Central memory CD8-positive, alpha-beta T cell (primary cell): ENCODE measurements at places on chromosomes 13 and 19.

DNA sequence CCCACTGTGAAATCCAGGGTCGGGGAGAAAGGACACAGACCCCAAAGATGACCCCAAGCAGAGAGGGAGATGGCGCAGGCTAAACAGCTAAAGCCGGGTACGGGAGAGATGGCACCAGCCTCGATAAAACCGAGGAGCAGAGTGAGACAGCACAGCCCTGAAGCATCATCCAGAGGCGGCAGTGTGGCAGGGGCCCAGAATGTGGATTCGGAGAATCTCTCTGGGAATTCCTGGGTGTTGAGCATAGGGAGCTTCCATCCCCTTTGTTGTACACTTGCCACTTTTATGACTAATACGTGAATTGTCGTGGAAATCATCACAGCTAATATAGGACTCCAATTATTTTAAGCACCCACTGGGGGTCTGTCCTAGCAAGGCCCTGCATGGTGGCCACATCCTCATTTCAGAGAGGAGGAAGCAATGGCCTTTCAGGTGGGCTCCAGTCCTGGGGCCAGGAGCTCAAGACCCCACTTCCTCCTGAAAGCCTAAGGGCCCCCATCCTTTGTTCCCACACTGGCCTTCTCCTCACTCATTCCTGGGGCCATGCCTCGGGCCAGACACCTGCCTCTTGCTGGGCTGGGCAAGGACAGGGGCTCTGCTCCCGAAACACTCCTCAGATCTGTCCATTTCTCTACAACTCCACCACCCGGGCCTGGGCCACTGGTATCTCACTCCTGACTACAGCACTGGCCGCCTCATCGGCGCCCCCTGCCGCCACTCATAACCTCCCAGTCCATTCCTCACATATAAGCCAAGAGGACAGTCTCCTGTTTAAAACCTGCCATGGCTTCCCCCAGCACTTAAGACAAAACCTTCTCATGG is 29.3 kb upstream of the ATP1A3 start:
- DNase-seq, result no peak

DNA sequence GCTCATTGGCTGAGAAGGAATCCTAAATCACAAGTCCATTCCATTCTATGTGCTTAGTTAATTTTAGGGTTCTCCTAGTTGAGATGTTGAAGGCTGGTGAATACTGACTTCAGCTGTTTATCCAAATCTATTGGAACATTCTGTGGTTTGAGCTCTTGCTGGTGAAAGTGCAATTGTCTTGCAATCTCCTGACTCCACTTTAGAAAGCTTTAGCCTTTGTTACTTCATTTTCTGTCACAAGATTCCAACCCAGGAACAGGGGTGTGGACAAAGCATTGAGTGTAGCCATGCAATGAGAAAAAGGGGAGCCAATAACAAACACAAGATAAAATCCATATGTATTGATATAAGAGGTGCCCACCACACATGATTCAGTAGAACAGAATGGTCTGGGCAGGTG is 15.0 kb downstream of the CEACAM21 start:
- DNase-seq, result no peak

DNA sequence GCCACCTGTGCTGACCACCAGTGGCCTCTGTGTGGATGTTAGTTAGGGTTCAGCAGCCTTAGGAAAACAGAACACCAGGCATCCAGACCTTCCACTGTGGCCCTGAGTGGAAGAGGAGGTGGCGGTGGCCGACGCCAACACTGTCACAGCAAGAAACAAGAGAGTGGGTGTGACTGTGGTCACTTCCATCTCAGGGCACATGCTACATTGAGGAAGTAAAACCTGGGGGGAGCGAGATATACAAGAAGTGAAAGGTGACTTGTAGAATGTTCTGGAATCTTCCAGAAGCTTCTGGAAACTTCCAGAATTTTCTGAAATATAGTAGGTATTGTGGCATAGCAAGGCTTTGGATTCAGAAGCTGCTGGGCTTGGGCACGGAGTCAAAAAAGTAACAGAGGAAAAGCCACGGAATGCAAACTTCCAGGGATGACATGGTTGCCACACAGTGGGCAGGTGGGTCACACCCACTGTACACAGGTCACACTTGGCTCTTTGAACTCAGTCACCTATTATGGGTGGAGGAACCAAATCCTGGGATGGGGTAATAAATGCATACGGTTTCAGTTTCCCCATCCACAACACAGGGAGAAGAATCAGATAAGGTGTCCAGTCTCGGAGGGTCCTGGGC is 24.3 kb downstream of the GNG7 start:
- no peak for DNase-seq

DNA sequence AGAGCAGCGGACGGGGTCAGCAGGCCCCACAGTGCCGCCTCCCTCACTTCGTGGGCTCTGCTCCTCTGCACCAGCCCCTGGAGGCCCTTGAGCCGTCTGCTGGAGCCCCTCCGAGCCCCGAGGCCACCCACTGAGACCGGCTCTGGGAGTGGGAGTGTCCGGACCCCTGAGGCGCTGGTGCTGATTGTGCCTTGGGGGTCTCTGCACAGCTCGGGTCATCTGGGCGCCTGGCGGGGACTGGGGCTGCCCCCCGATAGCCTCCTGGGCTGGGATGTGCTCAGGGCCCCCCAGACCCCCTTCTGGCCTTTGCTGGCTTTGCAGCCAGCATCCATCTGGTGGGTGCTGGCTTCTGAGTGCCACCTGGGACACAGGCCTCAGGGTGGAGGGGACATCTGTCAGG is 15.4 kb downstream of the CBARP start:
- DNase-seq, result no peak

GRCh38 chr13:32790731-32791130 is 204.5 kb downstream of the PDS5B start:
- no peak for DNase-seq

GRCh38 chr19:31339411-31339810 is 9.8 kb downstream of the TSHZ3 start:
- DNase-seq, result no peak

GRCh38 chr19:53101518-53101917 is 1.7 kb downstream of the ZNF160 start:
- DNase-seq, result no peak

- DNase-seq, result no peak
Observed at GRCh38 chr19:46591254-46591653, 9.9 kb upstream of the CALM3 start.

GRCh38 chr13:97108530-97108900 is 113.6 kb upstream of the MBNL2 start:
- DNase-seq, result no peak

DNA sequence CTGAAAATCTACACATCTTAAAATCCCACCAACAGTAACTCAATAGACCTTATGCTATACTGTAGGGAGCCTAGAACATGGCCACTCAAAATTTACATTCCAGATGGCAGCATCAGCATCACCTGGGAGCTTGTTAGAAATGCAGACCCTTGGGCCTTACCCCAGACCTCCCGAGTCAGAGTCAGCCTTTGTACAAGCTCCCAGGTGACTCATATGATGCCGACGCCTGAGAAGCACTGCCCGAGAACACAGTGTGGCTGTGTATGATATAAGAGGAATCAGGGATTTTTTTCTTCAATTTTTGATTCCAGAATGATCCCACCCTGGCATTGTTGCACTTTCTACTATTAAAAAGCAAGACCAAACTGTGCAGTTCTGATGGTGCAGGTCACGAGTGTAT is 35.9 kb upstream of the CNMD start:
- no peak for DNase-seq

GRCh38 chr19:8367327-8368001 is 3.5 kb downstream of the ANGPTL4 start:
- DNase-seq, result no peak

- DNase-seq, result no peak
Observed at GRCh38 chr19:15788594-15789270, 1.3 kb downstream of the OR10H5 start.

DNA sequence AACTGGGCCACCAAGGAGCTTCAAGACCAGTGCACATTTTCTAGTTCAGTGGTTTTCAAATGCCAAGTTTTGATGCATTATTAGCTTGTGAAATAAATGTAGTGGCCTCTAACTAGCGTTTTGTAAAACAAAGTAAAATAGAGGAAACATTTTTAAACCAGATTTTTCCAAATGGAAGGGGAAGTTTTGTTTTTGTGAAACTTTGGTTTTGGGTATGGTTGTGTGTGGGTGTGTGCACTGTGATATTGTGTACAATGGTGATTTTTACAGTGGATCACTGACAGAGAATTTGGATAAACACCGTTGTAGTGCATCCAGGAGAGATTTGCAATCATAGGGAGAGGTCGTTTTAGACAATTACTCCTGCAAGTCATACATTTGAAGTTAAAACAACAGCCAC is 108.9 kb downstream of the SLC7A1 start:
- no peak for DNase-seq

DNA sequence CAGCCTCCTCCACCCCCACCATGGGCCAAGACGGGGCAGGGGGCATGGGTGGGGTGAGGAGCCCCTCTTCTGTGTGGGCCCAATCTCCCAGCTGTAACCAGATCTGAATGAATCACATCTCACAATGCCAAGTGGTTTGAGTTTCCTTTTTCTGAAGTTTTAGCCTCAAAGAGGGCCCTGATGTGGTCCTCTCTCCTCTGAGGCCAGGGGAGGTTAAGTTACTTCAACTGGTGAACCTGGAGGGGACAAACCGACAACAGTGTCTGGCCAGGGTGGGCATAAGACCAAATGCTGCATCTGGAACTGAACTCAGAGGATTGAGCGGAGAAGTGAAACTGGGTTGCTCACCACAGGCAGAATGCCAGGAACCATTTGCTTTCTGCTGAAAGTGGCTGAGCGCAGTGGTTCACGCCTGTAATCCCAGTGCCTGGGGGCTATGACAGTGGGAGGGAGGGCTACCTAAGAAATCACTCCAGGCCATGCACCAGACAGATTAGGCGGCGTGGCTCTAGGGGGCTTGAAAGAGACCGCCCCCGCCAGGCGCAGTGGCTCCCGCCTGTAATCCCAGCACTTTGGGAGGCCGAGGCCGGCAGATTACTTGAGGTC is 15.4 kb upstream of the IRGC start:
- DNase-seq, result no peak

DNA sequence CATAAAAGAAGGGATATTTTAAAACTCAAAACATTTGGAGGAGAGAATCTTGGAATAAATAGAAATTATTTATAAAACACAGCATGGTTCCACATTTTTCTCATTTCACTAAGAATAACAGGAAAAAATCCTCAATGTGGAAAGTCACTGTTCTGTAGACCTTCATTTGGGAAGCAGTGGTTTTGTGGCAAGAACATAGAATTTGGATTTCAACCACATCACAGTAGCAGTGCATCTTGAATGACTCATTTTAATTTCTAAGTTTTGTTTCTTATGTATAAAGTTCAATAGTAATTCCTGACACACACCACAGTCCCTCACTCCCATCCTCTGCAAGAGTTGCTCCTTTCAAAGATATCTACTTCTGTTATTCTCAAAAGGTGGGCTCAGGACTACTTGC is 264.0 kb downstream of the ENOX1 start:
- DNase-seq, result no peak

DNA sequence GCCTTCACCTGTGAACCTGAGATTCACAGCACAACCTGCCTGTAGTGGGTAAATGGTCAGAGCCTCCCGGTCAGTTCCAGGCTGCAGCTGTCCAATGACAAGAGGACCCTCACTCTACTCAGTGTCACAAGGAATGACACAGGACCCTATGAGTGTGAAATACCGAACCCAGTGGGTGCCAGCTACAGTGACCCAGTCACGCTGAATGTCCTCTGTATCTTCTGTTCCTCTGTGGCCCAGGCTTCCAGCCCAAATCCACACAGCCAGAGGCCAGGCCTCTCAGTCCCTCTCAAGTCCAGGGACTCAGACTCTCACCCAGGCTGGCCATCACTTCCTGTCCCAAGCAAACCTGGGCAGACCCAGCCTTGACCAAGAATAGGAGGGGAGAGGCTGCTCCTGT is 10.8 kb downstream of the CEACAM3 start:
- DNase-seq, result no peak

DNA sequence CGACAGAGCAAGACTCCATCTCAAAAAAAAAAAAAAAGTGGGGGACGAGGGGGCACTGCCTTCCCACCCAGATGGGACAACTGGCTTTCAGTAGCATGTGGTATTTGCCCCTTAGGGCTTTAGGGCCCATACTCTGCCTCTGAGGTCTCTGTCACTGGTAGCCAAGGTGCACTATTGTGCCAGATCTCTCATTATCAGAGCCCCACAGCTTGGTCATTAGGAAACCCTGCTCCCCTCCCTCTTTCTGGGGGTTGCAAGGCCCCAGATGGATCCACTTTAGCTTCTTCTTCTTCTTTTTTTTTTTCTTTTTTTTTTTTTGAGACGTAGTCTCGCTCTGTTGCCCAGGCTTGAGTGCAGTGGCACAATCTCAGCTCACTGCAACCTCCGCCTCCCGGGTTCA is 11.2 kb upstream of the ZNF358 start:
- no peak for DNase-seq
